ENCODE measurements at places on chromosomes 6 and 20.

GRCh38 chr6:21597801-21598673, 4.5 kb downstream of the SOX4 start:
- no peak for DNase-seq

DNA sequence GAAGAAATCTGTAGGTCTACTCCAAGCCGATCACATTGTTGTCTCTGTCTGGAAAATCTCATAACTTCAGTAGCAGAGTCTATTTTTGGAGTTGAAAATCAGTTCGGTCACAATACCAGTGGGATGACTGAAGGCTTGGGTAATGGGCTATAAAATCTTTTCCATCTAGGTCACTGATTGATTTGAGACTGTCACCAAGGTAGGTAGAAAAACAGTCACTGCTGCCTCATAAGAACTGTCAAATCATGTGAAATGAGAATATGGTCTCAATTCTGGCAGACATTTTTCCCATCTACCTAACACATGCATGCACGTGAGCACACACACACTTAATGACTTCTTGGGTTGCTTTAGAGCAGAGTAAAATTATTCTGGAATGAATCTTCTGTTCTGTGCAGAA, 1162.8 kb upstream of the CITED2 start:
- no peak for DNase-seq

- DNase-seq = no peak
Observed at GRCh38 chr6:47005486-47005885, 36.6 kb downstream of the ADGRF1 start.

- no peak for DNase-seq
Observed at GRCh38 chr20:51562332-51563173, 20.0 kb upstream of the NFATC2 start.

DNA sequence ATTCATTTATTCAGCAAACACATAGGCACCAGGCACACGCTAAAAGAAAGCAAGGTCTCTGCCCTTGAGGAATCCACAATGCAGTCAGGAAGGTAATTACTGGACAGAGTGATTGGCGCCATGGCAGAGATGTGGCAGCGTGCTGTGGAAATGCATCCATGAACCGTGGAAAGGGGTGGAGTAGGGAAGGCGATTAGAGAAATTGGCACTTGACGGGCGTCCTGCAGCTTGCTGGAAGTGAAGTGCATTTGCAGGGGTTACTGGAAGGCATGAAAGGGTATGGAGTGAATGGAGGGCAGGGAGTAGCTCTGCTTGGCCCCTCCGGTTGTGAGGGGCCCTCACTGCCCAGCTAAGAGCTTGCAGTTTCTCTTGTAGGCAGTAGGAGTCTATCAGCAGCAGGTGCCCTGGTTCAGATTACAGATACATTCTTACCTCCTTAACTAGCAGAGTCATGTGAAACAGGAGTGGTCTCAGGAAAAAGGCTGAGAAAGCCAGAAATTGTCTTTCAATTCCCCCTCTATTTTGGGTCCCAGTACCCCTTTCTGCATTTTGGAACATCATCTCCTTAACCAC, 122.5 kb upstream of the TIAM2 start:
- no peak for DNase-seq

DNA sequence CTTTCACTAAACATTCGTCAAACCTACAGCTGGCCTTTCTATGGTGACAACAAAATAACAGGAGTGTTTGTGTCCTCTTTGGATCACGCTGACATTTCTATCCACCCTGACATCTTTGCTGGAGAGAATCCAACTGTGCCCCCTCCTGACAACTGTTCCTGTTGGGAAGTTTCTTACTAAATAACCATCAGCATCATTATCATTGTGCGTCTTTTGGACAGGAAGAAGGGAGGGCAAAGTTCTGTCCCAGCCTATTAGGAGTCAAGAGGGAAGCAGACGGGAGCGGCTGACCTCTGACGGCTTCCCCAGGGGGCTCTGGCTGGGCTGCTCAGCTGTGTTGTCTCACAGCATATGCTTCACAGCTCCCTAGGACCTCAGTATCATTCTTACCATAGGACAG, 195.9 kb upstream of the SULF2 start:
- no peak for DNase-seq

- no peak for DNase-seq
Observed at GRCh38 chr6:11231564-11232192, 790 bp downstream of the NEDD9 start.

DNA sequence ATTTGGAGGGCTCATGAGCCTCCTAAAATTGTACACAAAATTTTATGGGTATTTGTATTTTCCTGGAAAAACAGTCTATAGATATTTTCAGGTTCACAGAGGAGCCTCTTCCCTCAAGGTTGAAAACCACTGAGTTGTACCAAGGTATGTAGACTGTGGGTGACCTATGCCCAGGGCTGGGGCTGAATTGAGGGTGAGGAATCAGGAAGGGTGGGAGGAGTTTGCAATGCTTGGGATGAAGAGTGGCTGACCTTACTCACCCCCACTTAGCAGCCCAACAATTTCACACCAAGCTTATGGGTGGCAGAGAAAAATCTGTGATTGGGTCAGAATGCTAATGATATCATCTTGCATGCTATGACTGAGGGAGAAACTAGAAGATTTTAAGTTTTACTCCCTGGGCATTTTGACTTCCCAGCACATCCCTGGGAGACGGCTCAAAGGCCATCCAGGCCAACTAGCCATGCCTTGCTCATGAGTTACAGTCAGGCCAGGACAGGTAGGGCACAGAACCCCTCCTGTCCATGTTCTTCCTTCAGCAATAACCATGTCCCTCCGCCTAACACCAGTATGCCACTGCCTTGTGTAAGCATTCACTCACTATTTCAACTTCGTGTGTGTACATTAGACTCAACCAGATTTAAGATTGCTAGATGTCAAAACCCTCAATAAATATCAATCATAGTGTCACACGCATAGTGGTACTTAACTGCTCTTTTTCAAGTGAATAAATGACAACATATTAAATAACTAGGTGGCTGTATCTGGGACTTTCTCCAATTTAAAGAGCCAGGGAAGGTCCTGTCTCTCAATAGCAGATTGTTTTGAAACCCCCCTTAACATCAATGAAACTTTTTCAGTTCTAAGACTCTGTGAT, 16.6 kb downstream of the ADTRP start:
- DNase-seq = no peak

All from activated T-helper 1 cell treated with anti-CD3 and anti-CD28 coated beads, Interleukin-2, amount 50 U/mL, for 16 hours (primary cell).